ENCODE measurements at places on chromosomes 12 and 14.

GRCh38 chr12:49455501-49455900 lies 83.3 kb upstream of the KCNH3 start:
- DNase-seq: no peak

- no peak for DNase-seq
These were observed 29.0 kb upstream of the SMOC1 start for GRCh38 chr14:69850086-69850735.

DNA sequence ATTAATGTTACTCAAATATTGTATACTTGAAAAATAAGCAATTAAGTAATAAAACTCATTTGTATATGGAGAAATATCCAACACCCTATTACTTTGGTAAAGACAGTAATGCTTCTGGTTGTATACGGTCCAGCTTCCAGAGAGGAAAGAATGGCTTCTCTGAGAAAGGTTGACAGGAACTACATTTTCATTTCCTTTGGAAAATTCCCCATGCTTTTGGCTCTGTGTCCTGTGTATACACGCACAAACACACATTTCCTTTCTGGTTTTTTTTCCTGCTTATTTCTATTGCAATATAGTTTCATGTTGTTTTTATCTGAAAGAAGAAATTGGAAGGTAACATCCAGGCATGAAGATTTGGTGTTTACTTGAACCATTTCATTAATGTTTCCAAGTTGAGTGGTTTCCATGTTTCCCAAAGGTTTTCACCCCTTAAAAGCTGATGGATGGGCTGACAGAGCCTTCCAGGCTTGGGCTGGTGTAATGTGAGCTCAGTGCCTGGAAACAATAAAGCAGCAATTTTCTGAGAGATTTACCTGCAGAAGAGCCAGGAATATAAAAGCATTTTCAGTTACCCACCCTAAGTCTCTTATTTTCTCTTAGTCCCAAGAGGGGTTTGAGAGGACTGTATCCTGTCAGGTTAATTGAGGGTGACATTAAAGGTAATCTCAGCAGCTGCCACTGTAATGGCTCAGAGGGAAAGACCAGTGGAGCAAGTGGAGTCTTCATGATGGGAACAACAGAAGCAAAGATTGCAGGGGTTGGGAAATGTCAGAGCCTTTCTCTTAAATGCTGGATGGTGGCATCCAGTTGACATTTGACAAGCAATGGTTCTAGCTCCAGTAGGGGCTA lies 33.4 kb upstream of the TMTC1 start:
- no peak for DNase-seq

DNA sequence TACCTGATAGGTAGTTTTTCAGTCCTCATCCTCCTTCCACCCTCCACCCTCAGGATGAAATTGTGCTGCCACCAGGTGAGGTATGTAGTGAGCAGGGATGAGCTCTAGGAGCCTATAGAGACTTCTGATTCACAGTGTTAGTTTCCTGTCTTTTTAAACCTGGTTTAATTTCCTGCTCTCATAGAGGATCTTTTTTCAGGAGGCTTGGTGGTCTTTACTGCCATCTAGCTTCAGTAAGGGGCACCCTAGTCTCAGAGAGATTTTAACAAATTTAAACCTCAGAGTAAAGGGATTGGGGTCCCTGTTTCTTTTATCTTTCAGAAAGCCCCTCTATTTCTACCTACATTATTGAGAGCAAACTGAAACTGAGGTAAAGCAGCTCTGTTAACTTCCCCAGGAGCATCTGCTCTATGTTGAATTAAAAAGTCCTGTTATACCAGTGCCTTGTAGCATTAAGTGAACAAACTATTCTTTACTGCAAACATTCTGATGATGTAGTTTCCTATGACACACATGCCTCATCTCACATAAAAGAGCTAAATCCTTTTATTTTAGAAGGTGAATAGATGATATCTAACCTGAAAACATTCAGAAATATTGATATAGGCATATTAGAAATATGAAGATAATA lies 172.2 kb upstream of the DDHD1 start:
- peak; percentile 37 for DNase-seq

- peak; percentile 17 for DNase-seq
These were observed 307.2 kb upstream of the SOX5 start for GRCh38 chr12:24256684-24257083.

- DNase-seq: no peak
These were observed 168.5 kb downstream of the FOXN3 start for GRCh38 chr14:89248411-89249064.

GRCh38 chr14:89158701-89159100 lies 258.3 kb downstream of the FOXN3 start:
- no peak for DNase-seq

DNA sequence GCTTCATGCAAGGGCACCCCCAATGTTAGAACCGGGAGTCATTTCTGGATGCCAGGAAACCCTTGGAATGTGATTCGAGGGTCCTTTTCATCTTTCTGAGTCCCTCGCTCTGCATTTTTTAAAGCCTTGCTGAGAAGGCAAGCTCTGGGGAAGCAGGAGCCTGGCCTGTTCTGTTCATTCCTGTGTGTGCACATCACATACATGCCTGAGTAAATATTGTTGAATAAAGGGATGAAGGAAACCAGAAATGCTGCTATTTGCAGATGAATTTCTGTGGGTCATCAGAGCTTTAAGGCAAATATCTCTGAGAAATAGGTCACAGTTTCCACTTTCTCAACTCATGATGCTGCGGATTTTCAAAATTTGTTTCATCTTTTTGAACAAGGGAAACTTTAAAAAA lies 170.1 kb downstream of the PAH start:
- DNase-seq: no peak

GRCh38 chr12:117051380-117051779 lies 47.8 kb downstream of the TESC start:
- no peak for DNase-seq

- no peak for DNase-seq
These were observed 16.2 kb downstream of the NCKAP5L start for GRCh38 chr12:49811961-49812401.

DNA sequence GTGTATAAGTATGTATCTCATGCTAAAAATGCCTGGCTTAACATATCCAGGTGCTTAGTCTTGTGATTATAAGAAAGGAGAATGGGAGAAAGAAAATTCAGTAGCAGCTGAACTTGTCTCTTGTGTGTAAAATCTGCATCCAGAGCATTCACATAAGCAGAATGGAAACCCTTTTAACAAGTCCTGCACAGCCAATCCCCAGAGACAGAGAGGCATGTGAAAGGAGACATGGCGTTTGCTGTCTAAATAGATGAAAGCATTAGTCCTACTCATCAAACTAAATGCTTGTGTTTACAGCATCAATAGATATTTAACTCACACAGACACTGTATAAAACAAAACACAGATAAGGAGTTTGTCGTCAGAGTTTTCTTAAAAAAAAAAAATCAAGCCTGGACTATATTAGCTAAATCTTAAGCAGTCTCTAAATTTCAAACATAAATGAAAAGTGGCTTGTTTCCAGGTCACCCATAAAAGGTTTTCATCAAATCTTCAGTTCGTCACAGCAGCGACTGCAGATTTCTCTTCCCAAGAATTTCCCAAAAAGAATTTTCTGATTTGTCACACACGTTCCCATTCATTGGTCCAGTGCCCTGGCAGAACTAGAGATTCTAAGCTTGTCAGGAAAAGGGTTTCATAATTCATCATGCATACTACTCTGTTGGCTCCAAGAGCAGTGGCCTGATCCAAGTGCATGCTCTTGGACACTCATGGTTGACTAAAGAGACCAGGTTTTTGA lies 249.2 kb downstream of the BTG1 start:
- no peak for DNase-seq

DNA sequence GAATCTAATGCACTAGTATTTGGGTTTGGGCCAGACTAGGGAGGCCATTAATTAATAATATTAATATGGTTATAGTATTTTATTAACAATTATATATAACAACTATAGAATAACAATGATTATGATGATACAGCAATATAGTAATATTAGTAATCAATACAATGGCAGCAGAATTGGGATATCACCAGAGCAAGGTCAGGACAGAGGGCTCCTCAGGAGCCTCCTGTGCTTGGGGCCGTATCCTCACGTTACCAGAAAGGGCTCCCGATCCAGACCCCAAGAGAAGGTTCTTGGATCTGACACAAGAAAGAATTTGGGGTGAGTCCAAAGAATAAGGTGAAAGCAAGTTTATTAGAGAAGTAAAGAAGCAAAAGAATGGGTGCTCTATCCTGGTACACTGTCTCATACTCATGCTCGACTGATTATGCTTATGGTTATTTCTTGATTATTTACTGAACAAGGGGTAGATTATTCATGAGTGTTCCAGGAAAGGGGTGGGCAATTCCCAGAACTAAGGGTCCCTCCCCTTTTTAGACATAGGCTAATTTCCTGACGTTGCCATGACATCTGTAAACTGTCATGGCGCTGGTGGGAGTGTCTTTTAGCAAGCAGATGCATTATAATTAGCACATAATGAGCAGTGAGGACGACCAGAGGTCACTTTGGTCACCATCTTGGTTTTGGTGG lies 61.6 kb downstream of the RIN3 start:
- no peak for DNase-seq

Measured in iPS-NIHi11 (cell line).